ENCODE measurements at places on chromosomes 16 and 17. TPM values are rescaled to one million over a fixed set of nuclear protein-coding genes. Genes with fewer than 3 reads are reported as not detected.

RNF222 gene
- 0.13 TPM for polyA plus RNA-seq

DNA sequence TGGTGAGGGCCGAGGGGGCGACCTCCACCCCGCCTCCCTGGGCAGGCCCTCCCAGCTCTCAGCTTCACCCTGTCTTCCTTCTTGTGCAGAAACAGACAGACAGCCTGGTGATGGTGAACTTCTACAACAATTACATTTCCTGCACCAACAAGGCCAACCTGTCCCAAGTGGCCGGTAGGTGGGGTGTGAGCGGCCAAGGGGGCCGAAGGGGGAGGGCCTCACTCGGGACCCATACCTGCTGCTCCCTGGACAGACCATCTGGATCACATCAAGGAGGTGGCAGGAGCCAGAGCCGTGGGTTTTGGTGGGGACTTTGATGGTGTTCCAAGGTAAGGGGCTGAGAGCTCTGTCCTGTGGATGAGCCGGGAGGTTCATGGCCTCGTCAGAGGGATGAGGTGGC is 20.1 kb downstream of the CHMP1A start:
- H3K4me3 ChIP-seq: no peak overlapping the region
- no peaks in the 10 kb centered on the region for H3K27me3 ChIP-seq
- DNase-seq: no peak
- H3K27ac ChIP-seq: no peak overlapping the region
- H3K36me3 ChIP-seq: peaks cover 24% of the 10 kb centered on the region
- peaks cover 15% of the 10 kb centered on the region for H3K4me1 ChIP-seq

- H3K27ac ChIP-seq: no peak overlapping the region
- peak; percentile 26 for DNase-seq
- no peaks in the 10 kb centered on the region for H3K27me3 ChIP-seq
- H3K4me3 ChIP-seq: no peak overlapping the region
These were observed 2.3 kb downstream of the GP1BA start for GRCh38 chr17:4934173-4934979.

- peaks cover 5% of the 10 kb centered on the region for H3K4me1 ChIP-seq
- peaks cover 2% of the 10 kb centered on the region for H3K27me3 ChIP-seq
- peak overlapping the region; percentile 56 for H3K27ac ChIP-seq
- H3K4me3 ChIP-seq: peak overlapping the region; percentile 88
- H3K36me3 ChIP-seq: no peaks in the 10 kb centered on the region
- DNase-seq: no peak
These were observed 440 bp downstream of the NPRL3 start for GRCh38 chr16:138049-138417.

GRCh38 chr16:23856251-23856709 is 20.5 kb downstream of the PRKCB start:
- H3K27me3 ChIP-seq: peaks cover 14% of the 10 kb centered on the region
- no peak overlapping the region for H3K27ac ChIP-seq
- no peaks in the 10 kb centered on the region for H3K36me3 ChIP-seq
- no peak for DNase-seq
- no peak overlapping the region for H3K4me3 ChIP-seq

CPPED1 gene
- 25.1 TPM for polyA plus RNA-seq

DNA sequence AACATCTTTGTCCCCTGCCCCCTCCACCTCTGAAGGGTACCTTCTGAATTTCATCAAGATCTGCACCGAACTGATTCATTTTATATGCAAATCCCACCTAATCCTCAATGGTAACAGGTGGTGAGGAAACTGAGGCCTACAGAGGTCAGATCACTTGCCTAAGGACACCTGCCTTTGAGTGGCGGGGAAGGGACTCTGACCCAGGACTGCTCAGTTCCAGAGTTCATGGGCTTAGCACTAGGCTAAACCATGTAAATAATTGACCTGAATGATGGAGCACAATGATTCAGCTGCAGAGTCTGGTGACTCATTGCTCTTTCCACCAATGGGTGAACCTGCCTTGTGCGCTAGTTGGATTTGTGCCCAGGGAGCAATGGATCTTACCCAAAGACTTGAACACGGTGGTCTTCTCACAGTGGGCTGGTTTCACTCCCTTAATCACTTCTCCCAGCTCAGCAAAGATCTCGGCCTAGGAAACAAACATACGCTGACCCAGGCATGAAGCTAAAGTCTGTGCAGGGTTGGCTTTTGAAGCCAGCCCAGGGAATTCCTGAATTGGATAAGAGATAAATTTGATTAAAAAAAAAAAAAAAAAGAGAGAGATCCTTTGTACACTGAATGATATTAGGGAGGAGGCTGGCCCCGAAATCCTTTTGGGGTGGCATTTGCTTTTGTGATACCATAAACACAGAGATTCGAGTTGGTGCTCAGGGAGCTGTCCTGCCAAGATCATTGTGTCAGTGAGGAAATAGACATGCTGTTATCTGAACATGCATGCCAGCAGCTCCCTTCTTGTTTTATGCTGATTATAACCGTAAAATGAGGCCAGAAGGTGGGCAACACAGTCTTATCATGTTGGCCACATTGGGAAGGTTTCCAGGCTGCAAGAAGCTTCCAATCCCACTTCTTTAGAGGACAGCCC is 17.0 kb downstream of the CRYM start:
- peak; percentile 97 for DNase-seq
- peak overlapping the region; percentile 63 for H3K27ac ChIP-seq
- no peak overlapping the region for H3K4me3 ChIP-seq

DNA sequence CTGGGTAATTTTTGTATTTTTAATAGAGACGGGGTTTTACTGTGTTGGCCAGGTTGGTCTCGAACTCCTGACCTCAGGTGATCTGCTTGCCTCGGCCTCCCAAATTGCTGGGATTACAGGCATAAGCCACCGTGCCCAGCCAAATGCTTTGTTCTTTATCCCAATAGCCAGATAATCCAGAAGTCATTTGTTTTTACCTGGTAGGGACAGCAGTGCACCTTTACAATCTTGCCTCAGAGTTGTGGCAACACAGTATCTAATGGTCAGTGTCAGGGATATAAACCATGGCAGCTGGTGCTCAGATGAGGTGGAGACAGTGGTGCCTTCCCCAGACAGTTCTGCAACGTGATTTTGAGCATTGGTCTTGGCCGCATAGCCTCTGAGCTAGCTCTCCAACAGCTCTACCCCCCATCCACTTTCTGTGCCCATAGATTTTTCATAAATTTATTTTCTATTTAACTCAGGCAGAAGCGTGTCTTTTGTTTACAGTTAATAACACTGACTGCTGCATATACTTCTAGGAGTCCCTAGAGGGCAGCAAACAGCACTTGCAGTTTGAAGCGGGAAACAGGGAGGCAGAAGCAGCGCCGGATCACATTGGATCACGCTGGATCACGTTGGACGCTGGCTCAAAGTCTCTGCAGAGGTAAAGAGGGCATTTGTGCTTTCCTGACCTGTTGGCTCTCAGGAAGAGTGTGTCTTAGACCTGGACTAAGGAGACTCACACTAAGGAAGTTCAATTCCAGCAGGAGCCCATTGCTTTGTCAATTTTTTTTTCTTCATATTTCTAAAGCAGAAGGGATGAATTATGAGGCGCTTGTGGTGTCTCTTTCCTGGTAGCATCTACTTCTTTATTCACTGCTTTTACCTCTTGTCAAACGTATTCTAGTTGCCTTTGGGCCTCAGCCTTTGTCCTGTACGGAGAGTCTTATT is 5.1 kb upstream of the GGT6 start:
- H3K27me3 ChIP-seq: no peaks in the 10 kb centered on the region
- peak; percentile 92 for DNase-seq
- no peak overlapping the region for H3K4me3 ChIP-seq
- no peaks in the 10 kb centered on the region for H3K36me3 ChIP-seq

AXIN1 gene
- 29.8 TPM for polyA plus RNA-seq
